ENCODE measurements at places on chromosomes 7 and 10. TPM values are rescaled to one million over a fixed set of nuclear protein-coding genes. Genes with fewer than 3 reads are reported as not detected.

GRCh38 chr7:116967983-116968382 lies 14.7 kb downstream of the ST7 start:
- no peaks in the 10 kb centered on the region for H3K4me1 ChIP-seq
- no peak for DNase-seq
- no peak overlapping the region for H3K27ac ChIP-seq
- no peaks in the 10 kb centered on the region for H3K36me3 ChIP-seq
- H3K27me3 ChIP-seq, result no peaks in the 10 kb centered on the region

DNA sequence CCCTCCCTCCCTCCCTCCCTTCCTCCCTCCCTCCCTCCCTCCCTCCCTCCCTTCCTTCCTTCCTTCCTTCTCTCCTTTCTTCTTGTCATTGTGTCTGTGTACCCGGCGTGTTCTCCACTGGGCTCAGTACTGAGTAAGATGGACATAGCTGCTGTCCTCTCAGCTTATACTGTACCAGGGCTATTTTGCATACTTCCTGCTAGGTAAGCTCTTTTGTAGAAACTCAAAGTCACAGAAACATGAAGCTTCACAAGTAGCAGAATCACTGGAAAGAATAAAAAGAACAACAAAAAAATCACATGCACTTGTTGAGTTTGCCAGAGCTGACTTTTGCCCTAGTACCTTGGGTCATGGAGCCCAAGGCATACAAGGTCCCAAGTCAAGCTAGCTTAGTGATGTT lies 125.7 kb downstream of the PLPP4 start:
- H3K4me3 ChIP-seq, result no peak overlapping the region
- no peak for DNase-seq
- no peak overlapping the region for H3K27ac ChIP-seq
- peaks cover 5% of the 10 kb centered on the region for H3K4me1 ChIP-seq
- H3K36me3 ChIP-seq, result no peaks in the 10 kb centered on the region

- peaks cover 6% of the 10 kb centered on the region for H3K4me1 ChIP-seq
- H3K36me3 ChIP-seq, result no peaks in the 10 kb centered on the region
- no peaks in the 10 kb centered on the region for H3K27me3 ChIP-seq
- no peak overlapping the region for H3K4me3 ChIP-seq
- no peak overlapping the region for H3K27ac ChIP-seq
Observed at GRCh38 chr10:34746094-34746493, 69.0 kb downstream of the PARD3 start.

- no peaks in the 10 kb centered on the region for H3K27me3 ChIP-seq
- H3K4me1 ChIP-seq, result no peaks in the 10 kb centered on the region
- H3K36me3 ChIP-seq, result no peaks in the 10 kb centered on the region
- H3K27ac ChIP-seq, result no peak overlapping the region
- no peak for DNase-seq
- no peak overlapping the region for H3K4me3 ChIP-seq
Observed at GRCh38 chr10:51014680-51015389, 59.5 kb upstream of the PRKG1 start.

- no peaks in the 10 kb centered on the region for H3K36me3 ChIP-seq
- H3K4me1 ChIP-seq, result peaks cover 8% of the 10 kb centered on the region
- H3K27me3 ChIP-seq, result no peaks in the 10 kb centered on the region
- no peak overlapping the region for H3K4me3 ChIP-seq
Observed at GRCh38 chr10:20622531-20623211, 274.4 kb downstream of the NEBL start.

HYAL4 gene
- total RNA-seq, result 0.68 TPM

TRA2A gene
- 132 TPM for total RNA-seq

JAKMIP3 gene
- 0.50 TPM for total RNA-seq
